ELR (cell line): ENCODE measurements at places on chromosomes 1 and 21.

DNA sequence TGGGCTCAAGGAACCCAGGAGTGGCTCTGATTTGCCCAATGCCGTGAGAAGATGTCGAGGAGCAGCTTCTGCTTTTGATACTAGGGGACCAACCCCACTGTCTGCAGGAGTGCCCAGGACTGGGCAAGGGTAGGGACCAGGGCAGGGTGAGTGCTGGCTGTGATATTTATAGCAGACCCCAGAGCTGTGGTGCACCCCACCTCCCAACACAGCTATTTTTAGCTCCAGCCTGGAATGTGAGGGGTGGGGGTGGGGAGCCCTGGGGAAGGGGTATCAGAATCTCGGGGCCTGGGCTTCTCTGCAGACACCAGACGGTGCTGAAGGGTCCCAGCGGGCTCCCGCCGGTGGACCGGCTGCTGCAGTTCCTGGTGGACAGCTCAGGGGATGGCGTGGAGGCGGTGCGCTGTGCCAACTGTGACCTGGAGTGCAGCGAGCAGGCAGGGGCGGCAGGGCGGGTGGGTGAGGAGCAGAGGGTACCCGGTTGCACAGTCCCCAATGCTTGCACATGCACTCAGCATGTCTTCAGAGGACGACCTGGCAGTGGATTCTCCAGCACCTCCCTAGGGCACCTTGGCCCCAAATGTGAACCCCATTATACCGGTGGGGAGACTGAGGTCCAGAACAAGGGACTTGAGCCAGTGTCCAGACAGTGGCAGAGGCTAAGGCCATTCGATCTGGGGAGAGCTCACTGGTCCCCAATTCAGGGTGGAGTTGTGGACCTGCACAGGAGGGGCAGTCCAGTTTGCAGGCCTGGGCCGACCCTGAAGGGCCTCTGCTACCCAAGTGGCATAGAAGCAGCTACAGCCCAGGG is 1.4 kb downstream of the RNF207 start:
- no peak for DNase-seq

GRCh38 chr1:233245191-233245765 is 50.2 kb downstream of the PCNX2 start:
- DNase-seq: no peak

DNA sequence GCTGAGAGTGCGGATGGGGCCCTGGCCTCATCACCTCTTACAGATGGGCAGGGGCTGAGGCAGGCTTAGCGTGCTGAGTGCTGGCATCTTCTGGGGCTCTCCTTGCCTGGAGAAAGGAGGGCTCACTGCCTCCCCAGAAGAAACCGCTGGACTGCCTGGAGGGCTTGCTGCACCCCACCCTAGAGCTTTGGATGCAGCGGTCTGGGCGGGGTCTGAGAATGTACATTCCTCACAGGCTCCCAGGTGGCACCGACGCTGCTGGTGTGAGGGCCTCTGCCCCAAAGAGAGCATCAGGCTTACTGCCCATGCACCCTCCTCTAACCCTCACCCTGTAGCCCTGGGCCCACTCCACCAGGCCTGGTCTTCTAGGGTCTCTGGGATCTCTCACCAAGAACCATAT is 51.1 kb downstream of the RAP1GAP start:
- DNase-seq: no peak

DNA sequence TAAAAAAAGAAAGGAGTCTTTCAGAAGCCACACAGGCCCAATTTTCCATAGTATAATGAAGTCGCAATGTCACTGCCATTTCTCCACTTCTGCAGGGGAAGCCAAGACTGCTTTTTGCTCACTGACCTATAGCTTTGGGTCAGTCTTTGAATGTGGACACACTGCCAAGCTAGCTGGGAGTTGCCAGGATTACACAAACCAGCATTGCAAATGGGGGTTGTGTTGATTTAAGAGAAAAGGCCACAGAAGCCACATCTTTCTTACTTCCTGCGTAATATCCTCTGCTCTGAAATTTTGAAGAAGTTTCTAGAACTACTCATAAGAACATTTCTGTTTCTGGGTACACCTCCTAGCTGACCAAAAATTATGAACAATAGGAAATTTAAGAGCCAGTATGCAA is 45.8 kb upstream of the SAMSN1 start:
- DNase-seq: no peak

GRCh38 chr1:207651583-207651982 is 6.7 kb downstream of the CR1L start:
- no peak for DNase-seq

DNA sequence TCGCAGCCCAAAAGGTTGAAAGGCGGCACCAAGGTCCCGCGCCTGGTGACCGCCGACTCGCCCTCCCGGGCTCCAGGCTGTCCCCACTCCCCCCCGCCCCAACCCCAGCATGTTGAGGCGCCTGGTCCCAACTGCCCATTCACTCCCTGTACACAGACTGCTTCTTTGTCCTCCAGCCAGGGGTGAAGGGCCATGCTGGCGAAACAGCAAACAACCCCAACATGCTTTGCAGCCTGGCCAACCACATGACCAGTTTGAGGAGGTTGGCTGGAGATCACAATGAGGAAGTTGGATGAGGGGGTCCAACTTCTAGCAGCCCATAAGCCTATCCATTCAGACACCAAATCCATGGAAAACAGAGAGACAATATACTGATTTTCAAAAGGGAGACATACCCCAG is 13.5 kb downstream of the PDE9A start:
- DNase-seq: no peak

DNA sequence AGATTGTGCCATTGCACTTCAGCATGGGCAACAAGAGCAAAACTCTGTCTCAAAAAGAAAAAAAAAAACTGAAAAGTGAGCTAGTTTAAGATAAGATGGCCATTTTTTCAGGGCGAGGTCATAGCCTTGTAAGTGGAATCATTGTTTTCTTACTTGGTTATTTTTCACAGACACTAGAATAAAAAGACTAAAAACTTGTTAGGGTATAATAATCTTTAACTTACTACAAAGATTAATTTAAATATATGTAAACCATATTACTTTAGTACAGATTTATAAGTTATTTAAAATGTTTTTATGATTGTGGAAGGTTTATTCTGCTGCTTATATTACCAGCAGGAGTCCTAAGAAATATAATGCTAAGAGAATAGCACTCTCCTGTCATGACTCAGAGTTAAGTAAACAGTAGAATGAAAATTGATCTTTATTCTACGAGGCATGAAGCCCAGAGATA is 23.5 kb downstream of the ANGPTL1 start:
- peak; percentile 78 for DNase-seq

- no peak for DNase-seq
Observed at GRCh38 chr1:10651793-10652192, 144.7 kb downstream of the CASZ1 start.
